ENCODE measurements at places on chromosomes 4 and X. TPM values are rescaled to one million over a fixed set of nuclear protein-coding genes. Genes with fewer than 3 reads are reported as not detected.

ARHGEF6 gene
- total RNA-seq = 45.7 TPM

- peaks cover 10% of the 10 kb centered on the region for H3K27me3 ChIP-seq
- H3K4me1 ChIP-seq = peaks cover 10% of the 10 kb centered on the region
- no peak for DNase-seq
- H3K4me3 ChIP-seq = no peak overlapping the region
- no peaks in the 10 kb centered on the region for H3K36me3 ChIP-seq
Measured at GRCh38 chr4:113382704-113383103, 333.3 kb downstream of the ANK2 start.

DNA sequence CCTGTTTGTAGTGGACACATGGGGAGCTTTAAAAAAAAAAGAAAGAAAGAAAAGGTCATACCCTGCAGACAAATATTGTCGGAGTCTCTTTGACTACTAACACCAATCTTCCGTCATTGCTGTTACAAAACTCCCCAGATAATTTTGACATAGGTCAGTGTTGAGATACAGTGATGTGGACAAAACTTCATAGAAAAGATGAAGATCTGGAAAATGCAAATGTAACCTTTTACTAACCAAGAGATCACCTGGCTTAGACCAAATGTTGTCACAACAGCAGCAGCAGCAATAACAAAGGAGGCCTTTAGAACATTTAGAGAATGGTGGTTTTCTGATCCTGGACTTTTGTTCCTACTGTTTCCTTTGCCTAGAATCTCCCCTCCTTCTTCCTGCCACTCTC, 8.1 kb upstream of the COMMD8 start:
- H3K36me3 ChIP-seq = no peaks in the 10 kb centered on the region
- no peak overlapping the region for H3K27ac ChIP-seq
- no peak overlapping the region for H3K4me3 ChIP-seq

GRCh38 chr4:148289740-148290139, 152.5 kb downstream of the NR3C2 start:
- no peak overlapping the region for H3K27ac ChIP-seq
- H3K27me3 ChIP-seq = no peaks in the 10 kb centered on the region
- no peak overlapping the region for H3K4me3 ChIP-seq

DNA sequence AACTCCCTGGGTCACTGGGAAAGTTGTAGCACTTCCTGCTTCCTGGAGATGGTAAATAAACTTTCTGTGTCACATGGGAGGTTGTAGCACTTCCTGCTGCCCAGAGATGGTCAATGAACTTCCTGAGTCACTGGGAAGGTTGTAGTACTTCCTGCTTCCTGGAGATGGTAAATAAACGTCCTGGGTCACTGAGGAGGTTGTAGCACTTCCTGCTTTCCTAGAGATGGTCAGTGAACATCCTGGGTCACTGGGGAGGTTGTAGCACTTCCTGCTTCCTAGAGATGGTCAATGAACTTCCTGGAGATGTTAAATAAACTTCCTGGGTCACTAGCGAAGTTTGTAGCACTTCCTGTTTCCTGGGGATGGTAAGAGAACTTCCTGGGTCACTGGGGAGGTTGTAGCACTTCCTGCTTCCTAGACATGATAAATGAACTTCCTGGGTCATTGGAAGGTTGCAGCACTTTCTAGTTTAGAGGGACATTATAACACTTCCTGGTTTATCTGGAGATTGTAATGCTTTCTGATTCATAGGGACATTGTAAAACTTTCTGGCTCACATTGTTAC, 62.3 kb upstream of the CD99 start:
- no peak for DNase-seq
- H3K36me3 ChIP-seq = peaks cover 84% of the 10 kb centered on the region
- H3K27ac ChIP-seq = peak overlapping the region; percentile 91
- peaks cover 49% of the 10 kb centered on the region for H3K4me1 ChIP-seq
- H3K27me3 ChIP-seq = no peaks in the 10 kb centered on the region

DNA sequence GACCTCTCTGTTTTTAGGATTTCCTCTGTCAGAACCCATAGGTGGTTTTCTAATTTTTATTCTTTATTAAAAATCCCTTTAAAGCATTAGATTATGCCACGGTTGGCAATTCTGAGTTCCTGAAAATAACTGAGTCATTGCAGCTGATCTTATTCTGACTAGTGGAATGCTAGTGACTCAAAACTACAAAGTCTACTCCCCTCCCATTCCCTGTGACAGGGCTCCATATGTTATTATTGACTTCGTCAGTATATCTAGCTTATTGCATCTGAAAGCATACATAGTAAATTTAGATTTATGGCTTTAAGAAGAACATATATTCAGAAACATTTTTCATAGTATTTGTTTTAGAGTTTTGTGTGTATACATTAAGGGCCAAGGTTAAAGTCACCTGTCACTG, 38.5 kb downstream of the HERC3 start:
- no peak for DNase-seq
- no peaks in the 10 kb centered on the region for H3K27me3 ChIP-seq
- no peak overlapping the region for H3K4me3 ChIP-seq
- no peak overlapping the region for H3K27ac ChIP-seq

DNA sequence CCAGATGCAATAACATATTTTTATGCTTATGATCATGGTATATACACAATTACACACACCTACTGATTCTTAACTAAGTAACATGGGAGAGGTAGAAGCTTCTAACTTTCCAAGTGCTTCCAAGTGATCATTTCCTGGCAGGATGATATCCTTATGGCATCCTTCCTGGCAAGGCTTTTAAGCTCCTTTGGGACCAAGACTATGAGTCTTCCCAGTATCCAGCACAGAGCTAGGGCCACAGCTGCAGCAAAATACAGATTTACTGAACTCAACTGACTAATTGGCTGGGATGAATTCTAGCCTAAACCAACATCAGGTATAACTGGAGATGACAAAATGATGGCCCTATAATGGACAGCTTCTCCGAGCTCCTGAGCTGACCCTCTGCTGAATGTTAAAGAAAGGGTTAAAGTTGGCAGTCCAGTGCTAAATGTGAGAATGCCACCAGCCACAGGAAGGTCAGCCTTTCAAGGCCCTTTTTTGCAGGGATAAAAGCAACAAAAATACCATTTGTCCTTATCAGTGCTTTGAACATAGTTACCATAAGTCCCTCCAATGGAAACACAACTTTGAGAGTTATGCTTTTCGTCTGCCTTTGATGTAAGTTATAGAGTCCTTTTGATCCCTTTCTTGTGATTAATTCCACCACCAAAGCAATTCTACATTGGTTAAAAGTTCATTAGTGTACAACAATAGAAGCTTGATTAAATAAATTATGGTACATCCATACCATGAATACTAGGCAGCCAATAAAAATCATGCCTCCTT, 73.4 kb downstream of the MGST2 start:
- peaks cover 16% of the 10 kb centered on the region for H3K4me1 ChIP-seq
- no peak overlapping the region for H3K4me3 ChIP-seq
- DNase-seq = no peak

DNA sequence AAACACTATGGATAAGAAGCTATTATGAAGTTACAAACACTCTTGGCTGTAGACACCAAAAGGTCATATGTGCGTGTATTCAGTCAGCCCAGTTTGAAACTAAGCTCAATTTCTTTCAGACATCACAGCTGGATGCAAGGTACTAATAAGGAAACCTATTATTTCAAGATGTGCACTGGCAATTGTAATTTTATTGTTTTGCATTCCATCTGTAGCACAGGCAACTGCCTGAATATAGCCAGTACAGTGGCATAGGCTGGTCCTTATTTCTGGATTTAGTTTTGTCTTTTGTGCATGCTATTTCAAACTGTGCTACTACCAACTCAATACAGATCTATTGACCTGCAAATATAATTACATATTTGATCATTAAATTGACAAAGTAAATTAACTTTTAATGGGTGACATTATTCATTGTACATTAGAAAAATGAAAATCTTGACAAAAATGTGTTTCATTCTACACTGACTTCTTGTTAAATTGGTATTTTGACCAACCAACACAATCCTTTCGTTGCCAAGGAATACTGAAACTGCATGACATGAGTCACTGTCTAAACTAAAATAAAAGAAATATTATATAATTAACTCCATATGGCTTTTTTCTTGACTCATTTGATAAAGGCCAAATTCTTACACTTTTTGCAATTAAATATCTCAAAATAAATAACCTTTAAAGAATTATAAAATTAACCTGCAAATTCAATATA, 594.3 kb upstream of the ADGRL3 start:
- no peaks in the 10 kb centered on the region for H3K27me3 ChIP-seq
- H3K27ac ChIP-seq = no peak overlapping the region
- no peak for DNase-seq
- no peak overlapping the region for H3K4me3 ChIP-seq
- no peaks in the 10 kb centered on the region for H3K36me3 ChIP-seq

GRCh38 chr4:87270144-87270543, 49.7 kb upstream of the KLHL8 start:
- no peak overlapping the region for H3K4me3 ChIP-seq
- H3K36me3 ChIP-seq = no peaks in the 10 kb centered on the region
- no peak for DNase-seq
- no peaks in the 10 kb centered on the region for H3K27me3 ChIP-seq
- no peak overlapping the region for H3K27ac ChIP-seq

DNA sequence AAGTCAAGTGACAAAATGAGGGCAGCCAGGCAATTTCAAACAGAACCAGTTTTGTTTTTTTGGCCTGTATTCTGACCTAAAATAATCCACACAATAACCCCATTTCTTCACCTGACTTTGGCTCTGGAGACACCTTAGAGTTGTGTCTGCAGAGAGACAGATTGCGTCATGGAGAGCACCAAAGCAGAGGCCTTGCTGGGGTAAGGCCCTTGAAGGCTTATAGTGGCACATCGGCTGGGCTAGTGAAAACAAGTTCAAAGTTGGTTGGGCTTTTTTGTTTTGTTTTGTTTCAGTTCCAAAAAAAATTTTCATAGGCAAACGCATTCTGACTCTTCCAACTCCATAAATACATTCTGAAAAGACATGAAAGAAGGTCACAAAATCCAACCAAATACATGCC, 34.4 kb downstream of the PARM1 start:
- no peaks in the 10 kb centered on the region for H3K36me3 ChIP-seq
- DNase-seq = no peak
- no peaks in the 10 kb centered on the region for H3K4me1 ChIP-seq
- H3K4me3 ChIP-seq = no peak overlapping the region
- H3K27ac ChIP-seq = no peak overlapping the region

P2RY8 gene
- 28.3 TPM for total RNA-seq

FREM3 gene
- total RNA-seq = not detected

DNA sequence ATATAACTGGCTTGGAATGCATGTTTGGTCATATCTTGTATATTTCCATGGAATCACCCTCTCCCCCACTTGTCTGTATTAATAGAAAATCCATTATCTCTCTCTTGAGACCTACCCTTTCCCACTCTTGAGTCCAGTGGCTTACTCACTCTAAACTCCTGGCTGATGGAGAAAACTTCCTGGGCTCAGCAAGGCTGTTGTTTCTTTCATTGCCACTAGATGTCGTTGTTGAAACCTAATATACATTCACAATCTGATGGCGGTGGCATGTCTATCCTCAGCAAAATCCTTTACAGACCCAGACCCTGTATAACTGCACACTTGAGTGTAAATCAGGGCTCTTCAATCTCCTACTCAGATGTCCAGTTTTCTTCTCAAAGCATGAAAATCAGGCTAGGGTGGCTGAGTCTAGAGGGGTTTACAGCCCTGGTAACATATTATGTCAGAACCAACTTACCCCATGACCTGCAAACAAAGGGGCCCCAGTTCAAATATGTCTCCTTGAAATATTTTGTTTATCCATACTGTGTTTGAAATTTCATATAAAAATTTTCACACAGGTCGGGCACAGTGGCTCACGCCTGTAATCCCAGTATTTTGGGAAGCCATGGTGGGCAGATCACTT, 70.0 kb upstream of the FAM241A start:
- H3K4me1 ChIP-seq = no peaks in the 10 kb centered on the region
- H3K27ac ChIP-seq = no peak overlapping the region

DNA sequence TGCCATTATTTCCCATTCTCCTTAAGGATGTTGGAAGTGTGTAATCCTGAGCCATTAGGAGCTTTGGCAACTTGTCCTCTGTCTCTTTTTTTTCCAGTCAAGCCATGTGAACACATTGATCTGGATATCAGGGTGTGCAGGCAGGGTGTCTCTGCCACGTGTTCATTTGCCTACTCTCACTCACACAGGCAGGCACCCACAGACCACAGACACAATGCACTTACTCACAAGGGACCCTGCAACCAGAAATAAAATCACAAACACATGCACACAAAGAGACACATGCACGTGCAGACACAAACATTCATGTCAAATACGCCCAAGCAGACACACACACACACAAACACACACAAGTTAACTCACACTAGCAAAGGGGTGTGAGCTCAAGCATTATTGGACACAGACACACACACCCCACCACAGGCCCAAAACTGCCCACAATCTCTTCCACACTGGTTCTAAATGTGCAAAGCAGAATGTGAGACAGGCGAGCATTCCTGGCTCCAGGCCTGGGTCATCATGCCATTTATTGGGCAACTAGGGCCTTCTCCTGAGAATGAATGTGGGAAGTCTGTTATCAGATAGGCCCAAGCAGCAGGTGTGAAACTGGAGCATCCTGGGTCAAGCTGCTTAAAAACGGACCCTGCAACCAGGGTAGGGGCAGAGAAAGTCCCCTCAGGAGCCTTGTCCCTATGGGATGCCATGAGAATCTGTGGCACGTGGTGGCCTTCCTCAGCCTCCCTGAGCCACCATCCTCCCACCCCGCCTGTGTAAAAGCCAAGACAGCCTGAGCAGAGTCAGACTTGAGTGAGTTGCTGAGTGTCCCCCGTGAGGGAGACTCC, 63.4 kb downstream of the NBDY start:
- no peak overlapping the region for H3K27ac ChIP-seq
- H3K27me3 ChIP-seq = no peaks in the 10 kb centered on the region
- H3K4me1 ChIP-seq = peaks cover 16% of the 10 kb centered on the region
- DNase-seq = no peak

IBSP gene
- total RNA-seq = not detected

CLTRN gene
- total RNA-seq = 0.58 TPM

All from activated CD8-positive, alpha-beta T cell treated with anti-CD3 and anti-CD28 coated beads for 36 hours (primary cell).